Activated CD4-positive, alpha-beta T cell treated with anti-CD3 and anti-CD28 coated beads, Interleukin-2, Interleukin-4, amounts not matched to agents 100 ng/mL and 50 ng/mL, durations not matched to agents 16 hours and 8 hours (primary cell): ENCODE measurements at places on chromosomes 1 and 21.

DNA sequence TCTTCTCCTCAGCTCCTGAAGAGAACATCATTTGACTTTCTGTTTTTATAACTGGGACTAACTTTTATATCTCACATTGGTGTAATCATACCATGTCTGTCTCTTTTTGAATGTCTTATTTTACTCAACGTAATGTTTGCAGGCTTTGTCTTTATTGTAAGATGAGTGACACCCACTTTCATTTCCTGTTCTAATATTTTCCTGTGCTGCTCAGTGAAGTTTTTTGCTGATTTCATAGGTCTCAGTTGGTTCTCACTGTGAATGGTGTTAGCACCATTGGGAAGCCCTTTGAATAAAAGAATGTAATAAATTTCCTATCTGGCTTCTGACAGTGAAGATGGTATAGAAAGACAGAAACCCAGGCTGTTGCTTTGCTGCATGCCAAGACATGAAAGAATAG is 84.0 kb downstream of the RAVER2 start:
- peak; percentile 9 for DNase-seq

DNA sequence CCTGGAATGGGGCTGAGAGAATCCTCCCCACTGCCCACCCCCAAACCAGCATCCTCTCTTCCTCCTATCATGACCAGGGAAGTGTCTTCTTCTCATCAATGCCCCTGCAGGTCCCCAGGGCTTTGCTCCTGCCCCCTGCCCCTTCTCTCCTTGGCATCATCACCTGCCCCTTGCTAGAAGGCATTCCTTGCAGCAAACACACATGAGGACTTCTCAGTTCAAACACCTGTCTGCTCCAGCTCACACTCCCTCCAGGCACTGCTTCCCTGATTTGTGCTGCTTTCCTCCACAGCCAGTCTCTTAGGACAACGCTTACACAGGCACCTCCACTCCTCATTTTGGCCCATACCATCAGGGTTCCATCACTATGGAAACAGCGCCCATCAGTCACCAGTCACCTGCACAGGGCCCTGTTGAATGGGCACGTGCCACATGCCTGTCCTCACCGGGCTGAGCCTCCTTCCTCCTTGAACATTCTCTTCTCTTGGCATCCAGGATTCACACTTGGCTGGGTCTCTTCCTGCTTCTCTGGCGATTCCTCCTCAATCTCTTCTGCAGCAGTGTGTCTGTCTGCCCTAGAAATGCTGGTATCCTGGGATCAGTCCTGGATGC is 81.9 kb upstream of the EDN2 start:
- DNase-seq: no peak

- DNase-seq: no peak
Measured at GRCh38 chr1:11441211-11441952, 37.6 kb upstream of the DISP3 start.

DNA sequence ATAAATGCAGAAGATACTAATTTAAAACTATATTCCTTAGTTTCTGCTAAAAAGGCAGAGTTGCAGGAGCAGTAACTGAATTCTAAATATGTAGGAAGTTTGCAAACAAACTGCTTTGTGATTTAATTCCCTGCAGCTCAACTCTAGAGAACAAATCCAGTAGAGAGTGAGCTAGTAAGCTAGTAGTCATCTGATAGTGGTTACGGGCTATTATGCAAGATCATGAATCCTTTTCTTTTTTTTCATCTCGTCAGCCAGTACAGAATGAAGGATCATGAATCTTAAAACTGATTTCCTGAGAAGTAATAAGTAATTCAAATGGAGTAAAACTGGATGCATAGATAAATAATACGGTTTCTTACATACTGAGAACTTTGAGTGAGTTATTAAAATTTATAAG is 3.3 kb downstream of the DPH5 start:
- DNase-seq: no peak

GRCh38 chr1:117967881-117968280 is 38.3 kb downstream of the WDR3 start:
- DNase-seq: no peak

- DNase-seq: no peak
Measured at GRCh38 chr1:231310391-231310934, 27.2 kb downstream of the EXOC8 start.

- DNase-seq: no peak
Measured at GRCh38 chr1:170808216-170808885, 127.0 kb upstream of the MROH9 start.

GRCh38 chr1:226690460-226690982 is 48.6 kb downstream of the ITPKB start:
- DNase-seq: no peak

DNA sequence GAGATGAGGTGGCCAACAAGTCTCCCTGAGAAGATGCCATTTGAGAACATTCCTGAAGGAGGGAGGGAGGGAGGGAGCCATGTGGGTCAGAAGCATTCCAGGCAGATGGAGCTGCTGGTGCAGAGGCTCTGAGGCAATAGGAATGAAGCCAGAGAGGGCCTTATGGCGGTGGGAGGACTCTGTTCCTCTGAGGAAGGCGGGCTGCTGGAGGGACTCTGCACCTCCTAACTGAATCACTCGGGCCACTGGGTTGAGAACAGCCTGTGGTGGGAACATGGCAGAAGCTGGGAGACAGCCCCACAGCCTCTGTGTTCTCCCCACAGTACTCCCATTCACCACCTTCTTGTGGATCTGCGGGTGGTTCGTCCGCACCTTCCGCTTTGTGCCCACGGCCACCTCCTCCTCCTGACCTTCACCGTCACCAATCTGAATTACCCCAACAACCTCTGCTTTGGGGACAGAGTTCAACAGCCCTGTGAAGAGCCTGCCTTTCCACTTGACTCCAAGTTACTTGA is 2.4 kb upstream of the TMEM125 start:
- no peak for DNase-seq

DNA sequence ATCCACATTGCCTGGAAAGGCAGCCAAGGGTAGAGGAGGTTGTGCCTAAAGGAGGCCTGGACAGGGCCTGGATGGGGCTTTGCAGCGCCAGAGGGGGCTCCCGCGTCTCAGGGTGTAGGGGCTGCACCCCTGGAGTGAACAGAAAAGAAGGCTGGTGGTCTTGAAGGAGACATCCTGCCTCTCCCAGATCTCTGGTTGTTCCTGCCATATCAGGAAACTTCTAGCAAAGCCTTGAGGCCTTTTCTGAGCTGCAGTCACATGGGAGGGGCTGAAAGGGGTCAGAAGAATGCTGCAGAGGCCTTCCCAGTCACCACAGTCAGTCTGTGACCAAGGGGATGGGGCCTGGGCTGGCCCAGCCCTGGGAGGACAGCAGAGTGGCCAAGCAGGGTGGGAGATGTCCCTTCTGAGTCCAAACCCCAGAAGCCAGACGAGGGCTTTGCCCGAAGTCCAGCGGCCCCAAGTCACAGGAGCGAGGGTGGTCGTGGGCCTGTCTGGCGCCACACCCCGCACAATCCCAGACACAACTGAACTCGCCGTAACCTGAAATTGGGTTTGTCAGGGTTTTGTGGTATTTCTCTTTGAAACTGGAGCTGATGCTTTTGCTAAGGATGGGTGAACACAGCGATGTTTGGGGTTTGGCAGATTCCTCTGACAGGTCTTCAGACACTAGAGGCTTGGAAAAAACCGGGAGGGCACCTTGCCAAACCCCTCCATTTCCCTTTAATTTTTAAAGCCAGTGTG is 29.6 kb downstream of the SIM2 start:
- DNase-seq: no peak
